ENCODE measurements at places on chromosomes 2 and 18.

DNA sequence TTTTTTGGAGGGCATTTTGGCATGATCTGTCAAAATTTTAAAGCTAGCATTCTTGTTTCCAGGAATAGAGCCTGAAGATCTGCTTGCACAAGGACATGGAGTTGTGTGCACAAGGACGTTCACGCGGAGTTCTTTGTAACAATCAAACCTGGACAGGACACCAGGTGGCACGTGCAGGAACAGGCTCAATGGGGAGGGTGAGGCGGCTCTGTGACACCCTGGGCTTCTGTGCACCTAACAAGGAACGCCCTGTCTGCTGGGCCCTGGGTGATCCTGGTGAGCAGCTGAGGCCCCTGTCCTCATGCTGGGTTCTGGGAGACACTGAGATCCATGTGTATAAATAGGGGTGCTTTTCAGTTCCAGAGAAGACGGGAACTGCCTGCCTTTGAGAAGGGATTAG is 93.1 kb upstream of the PXDN start:
- no peak for DNase-seq

DNA sequence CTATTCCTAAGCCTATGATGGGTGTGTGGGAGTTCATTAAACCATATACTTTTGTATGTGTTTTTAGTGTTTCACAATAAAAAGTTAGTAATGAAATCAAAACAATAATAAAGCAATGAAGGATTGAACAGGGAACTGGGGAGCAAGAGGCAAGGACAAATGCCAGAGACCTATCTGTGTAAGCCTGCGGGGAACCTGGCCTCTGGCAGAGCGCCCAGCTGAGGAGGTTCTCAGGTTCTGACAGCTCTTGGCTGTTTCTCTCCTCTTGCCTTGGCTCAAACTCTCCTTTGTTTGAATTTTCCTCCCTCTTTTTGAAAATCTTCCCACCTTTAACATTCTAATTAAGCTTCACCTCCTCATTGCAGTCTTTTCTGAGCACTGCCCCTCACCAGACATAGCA is 200.0 kb upstream of the NCKAP5 start:
- no peak for DNase-seq

DNA sequence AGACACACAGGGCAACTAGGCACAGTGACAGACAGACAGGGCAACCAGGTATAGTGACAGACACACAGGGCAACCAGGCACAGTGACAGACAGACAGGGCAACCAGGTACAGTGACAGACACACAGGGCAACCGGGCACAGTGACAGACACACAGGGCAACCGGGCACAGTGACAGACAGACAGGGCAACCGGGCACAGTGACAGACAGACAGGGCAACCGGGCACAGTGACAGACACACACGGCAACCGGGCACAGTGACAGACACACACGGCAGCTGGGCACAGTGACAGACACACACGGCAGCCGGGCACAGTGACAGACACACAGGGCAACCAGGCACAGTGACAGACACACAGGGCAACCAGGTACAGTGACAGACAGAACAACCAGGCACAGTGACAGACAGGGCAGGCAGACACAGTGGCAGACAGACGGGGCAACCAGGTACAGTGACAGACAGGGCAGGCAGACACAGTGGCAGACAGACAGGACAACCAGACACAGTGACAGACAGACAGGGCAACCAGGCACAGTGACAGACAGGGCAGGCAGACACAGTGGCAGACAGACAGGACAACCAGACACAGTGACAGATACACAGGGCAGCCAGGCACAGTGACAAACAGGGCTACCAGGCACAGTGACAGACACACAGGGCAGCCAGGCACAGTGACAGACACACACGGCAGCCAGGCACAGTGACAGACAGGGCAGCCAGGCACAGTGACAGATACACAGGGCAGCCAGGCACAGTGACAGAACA is 64.7 kb upstream of the RAB6C start:
- DNase-seq: no peak

GRCh38 chr18:23943104-23943503 is 71.5 kb upstream of the TTC39C start:
- DNase-seq: no peak

DNA sequence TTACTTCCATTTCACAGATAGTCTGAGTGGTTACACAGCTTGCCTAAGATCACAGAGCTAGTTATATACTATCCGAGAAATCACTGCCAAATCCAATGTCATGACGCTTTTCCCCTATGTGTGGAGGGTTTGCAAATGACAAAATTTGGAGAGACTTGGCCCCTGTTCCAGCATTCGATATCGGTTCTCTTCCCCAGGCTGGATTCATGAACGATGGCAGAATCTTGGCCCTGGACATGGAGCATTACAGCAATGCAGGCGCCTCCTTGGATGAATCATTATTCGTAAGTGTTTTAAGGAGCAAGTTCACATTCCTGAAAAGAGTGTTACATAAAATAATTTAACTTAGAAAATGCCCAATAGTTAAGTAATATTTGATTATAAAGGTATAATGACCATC is 55.1 kb downstream of the AOX1 start:
- no peak for DNase-seq

- DNase-seq: no peak
Measured at GRCh38 chr2:55801436-55801835, 107.8 kb upstream of the PNPT1 start.

DNA sequence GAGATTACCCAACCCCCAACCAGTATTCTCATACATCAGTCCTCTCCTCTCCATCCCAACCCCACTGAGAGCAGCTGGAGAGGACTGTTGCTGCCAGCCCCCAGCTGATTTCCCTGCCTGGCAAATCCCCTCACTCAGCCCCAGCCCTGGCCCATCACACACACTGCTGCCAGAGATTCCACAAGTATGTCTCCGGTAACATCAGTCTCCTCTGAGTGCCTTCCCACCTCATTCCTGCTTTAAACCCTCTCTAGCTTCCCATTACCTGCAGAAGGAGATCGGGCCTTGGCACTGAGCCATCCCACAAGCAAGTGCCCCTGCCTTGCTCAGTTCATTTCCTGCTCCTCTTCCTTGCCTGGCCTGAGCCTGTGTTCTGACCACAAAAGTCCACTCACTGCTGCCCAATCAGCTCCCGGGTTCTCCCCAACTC is 50.6 kb upstream of the ZFP36L2 start:
- no peak for DNase-seq

DNA sequence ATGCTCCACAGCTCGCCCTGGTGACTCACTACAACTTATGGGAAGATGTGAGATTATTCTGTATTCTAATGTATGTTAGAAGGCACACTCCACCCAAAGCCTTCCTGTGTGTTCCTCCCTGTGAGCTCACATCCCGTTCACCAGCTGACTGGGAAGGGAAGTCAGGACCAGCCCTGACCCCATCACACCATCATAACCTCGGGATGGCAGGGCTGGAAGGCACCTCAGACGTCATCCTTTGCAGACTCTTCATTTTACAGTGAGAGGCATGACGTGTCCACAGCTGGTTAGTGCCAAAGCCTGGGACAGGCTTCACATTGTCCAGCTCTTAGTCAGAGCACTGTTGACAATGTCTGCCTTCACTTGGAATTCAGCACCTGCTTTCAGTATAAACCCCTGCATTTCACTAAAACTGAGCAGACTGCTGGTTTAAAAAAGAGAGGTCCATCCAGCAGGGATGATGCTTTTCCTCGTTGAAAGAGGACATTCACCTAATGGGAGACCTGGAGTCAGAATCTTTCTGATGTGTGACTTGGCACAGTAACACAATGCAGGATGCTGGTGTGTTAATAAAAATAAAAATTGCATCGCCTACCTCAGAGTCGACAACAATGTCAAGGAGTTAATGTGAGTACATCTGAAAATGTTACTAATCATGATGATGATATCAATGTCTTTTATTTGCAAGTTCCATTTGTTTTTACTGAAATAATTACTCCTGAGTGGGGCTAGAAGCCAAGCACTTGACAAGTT is 418.0 kb upstream of the TNP1 start:
- DNase-seq: no peak

DNA sequence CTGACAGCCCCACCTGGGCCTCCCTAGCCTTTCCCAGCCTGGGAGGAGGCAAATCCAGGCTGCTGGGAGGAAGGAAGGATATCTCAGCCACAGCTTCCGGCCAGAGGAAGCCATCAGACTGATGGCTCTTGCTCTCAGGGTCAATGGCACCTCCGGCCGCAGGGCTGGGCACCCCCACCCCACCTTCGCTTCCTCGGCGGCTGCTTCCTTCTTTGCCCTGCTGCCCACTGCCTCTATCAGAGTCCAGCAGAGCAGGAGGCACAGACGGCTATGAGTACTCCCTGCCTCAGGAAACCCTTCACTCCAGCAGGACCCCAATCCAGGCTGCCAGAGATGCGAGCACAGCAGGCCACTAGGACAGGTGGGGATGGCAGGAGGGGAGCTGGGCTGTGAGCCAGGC is 3.3 kb downstream of the SEMA4C start:
- DNase-seq: no peak

- DNase-seq: peak; percentile 72
Measured at GRCh38 chr2:64522843-64523428, 1.2 kb upstream of the AFTPH start.

DNA sequence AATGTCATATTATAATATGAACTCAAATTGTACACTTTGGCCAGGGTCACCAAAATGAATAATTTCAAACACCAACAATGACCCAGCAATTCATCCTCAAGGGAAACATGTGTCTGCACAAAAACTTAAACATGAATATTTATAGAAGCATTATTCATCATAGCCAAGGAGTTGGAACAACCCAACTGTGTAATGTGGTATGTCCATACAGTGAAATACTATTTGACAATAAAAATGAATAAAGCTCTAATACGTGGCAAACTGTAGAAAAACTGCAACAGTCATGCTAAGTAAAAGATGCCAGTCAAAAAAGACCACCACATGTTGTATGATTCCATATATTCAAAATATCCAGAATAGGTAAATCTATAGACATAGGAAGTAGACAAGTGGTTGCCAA is 294.6 kb upstream of the CCDC68 start:
- no peak for DNase-seq

DNA sequence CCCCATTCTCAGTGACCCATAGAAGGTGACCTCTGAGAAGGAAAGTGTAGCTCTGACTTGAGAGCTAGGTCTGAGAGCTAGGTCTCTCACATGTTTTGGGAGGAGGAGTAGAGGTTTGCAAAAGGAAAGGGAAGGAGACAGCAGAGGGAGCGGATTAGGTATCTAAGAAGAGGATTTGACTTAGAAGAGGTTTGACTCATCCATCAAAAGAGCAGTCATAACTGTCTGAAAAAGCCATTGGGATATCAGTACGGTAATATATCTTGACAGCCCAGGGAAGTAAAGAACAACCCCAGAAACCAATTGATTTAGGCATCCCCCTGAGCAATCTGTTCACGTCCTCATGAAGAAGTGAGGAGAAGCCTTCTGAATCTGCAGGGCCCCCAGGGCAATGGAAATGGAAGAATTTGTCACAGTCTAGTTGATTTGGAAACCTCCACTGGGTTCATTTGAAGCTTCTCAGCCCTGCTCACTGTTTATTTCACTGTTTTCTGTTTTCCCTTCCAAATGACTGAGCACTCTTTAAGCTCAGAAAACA is 19.3 kb downstream of the OXER1 start:
- no peak for DNase-seq

DNA sequence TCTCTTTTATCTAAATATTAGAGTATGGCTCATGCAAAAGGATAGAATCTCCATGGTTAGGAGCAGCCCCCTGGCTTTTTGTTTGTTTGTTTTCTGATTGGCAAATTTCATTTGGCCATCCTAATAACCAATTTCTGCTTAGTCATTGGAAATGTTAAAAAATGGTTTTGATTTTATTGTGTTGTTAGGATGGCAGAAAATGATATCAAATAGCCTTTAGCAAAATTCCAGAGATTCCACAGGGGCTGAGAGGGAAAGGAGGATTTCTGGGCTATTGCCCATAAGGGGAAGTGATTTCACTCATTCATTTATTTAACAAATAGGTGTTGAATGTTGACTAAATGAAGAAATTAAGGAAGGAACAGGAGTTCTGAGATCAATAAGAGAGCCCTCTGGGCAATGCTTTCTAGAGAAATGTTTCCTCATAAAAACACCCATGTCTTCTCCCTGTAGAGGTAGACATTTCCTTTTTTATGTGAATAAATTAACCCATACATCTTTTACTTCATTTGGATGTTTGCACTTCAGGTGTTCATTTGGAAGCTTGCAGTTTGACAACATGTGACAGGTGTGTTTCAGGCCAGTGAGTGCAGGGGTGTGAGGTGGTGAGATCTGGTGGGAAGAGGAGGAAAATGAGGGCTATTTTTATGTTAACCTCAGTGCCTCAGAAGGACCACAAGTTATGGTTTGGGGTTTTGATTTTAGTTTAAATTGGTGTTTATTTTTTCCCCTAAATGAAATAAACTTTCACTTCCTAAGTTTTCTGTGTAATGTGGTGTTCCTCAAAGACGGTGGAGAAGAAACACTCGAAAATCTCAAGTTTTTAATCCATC is 61.7 kb upstream of the EPC2 start:
- DNase-seq: no peak

- peak; percentile 15 for DNase-seq
Measured at GRCh38 chr2:206083602-206084438, 2.2 kb downstream of the INO80D start.

GRCh38 chr2:156915332-156915731 is 342.2 kb upstream of the GALNT5 start:
- DNase-seq: no peak

GRCh38 chr2:25920336-25920735 is 42.0 kb upstream of the ASXL2 start:
- DNase-seq: no peak

DNA sequence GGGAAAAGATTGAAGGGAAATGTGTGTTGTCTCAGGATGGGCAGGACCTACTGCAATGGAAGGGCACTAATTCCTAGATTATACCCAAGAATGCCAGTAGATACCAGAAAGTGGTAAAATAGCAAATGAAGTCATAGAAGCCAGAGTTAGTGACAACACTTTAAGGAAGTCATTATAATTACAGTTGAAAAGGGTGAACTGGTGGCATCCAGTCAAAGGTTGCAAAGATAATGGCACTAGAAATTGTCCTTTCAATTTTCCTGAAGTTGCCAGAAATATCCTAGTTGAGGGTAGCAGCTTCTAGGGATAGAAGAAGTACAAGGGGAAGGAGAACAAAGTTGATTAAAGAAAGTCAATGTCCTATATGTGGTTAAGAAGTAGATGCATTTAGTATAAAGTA is 68.8 kb upstream of the GLS start:
- DNase-seq: no peak

DNA sequence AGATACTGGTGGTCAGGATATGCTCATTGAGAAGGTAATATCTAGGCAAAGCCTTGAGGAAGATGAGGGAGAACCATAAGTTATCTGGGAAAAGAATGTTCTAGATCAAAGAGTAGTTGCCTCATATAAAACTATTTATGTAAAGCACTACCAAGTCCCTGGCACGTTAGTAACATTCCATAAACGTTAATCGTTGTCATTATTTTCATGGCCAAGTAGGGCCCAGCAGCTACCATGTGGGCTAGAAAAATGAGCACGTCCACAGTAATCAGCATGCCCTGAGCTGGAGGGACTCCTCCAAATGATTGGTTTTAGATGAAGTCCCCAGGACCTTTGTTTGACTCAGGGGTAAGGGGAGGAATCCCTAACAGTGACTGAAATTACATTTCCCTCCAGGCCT is 32.7 kb upstream of the AFTPH start:
- DNase-seq: no peak
